ENCODE measurements at places on chromosomes 4 and X. TPM values are rescaled to one million over a fixed set of nuclear protein-coding genes. Genes with fewer than 3 reads are reported as not detected.

GRCh38 chr4:3346146-3346545 lies 53.3 kb downstream of the RGS12 start:
- no peaks in the 10 kb centered on the region for H3K27me3 ChIP-seq
- peaks cover 9% of the 10 kb centered on the region for H3K4me1 ChIP-seq
- H3K4me3 ChIP-seq: no peak overlapping the region
- DNase-seq: peak; percentile 92

- no peak overlapping the region for H3K4me3 ChIP-seq
- no peaks in the 10 kb centered on the region for H3K27me3 ChIP-seq
- peaks cover 6% of the 10 kb centered on the region for H3K4me1 ChIP-seq
- H3K27ac ChIP-seq: no peak overlapping the region
- DNase-seq: no peak
- no peaks in the 10 kb centered on the region for H3K36me3 ChIP-seq
Observed at GRCh38 chr4:123114915-123115756, 192.7 kb upstream of the NUDT6 start.

The FAM47A gene
- total RNA-seq: not detected

- H3K36me3 ChIP-seq: no peaks in the 10 kb centered on the region
- no peak for DNase-seq
- H3K27ac ChIP-seq: no peak overlapping the region
- peaks cover 6% of the 10 kb centered on the region for H3K4me1 ChIP-seq
- H3K4me3 ChIP-seq: no peak overlapping the region
Observed at GRCh38 chrX:1483843-1484637, 31.3 kb upstream of the ASMTL start.

- no peak overlapping the region for H3K27ac ChIP-seq
- H3K36me3 ChIP-seq: no peaks in the 10 kb centered on the region
- H3K27me3 ChIP-seq: no peaks in the 10 kb centered on the region
- peaks cover 7% of the 10 kb centered on the region for H3K4me1 ChIP-seq
Observed at GRCh38 chr4:142129931-142130330, 493.5 kb downstream of the IL15 start.

DNA sequence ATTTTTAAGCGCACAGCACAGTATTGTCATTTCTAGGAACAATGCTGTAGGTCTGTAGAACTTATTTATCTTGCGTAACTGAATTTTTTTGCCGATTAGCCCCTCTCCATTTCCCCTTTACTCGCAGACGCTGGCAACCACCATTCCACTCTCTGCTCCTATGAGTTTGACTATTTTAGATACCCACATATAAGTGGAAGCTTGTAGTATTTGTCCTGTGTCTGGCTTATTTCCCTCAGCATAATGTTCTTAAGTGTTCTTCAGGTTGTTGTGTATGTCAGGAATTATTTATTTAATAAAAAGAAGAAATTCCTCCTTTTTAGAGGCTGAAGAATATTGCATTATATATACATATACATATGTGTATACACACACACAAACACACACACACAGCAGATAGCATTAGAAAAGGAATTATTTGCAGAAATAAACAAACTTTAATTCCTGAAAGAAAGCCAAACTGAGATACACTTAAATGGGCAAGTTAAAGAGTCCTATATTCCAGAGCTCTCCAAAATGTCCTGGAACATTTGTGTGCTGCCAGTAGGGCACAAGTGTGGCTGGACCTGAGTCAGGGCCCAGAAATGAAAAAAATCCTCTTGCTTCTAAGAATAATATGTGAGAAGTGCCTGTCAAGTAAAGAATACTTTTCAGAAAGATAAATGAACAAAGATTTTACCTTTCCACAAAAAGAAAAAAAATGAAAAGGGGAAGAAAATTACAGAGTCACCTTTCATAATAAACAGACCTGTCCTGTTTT lies 4.5 kb upstream of the ZNF330 start:
- peaks cover 9% of the 10 kb centered on the region for H3K4me1 ChIP-seq
- no peak overlapping the region for H3K4me3 ChIP-seq
- H3K36me3 ChIP-seq: no peaks in the 10 kb centered on the region
- DNase-seq: no peak
- no peaks in the 10 kb centered on the region for H3K27me3 ChIP-seq
- no peak overlapping the region for H3K27ac ChIP-seq

The MAGEC2 gene
- not detected for total RNA-seq

DNA sequence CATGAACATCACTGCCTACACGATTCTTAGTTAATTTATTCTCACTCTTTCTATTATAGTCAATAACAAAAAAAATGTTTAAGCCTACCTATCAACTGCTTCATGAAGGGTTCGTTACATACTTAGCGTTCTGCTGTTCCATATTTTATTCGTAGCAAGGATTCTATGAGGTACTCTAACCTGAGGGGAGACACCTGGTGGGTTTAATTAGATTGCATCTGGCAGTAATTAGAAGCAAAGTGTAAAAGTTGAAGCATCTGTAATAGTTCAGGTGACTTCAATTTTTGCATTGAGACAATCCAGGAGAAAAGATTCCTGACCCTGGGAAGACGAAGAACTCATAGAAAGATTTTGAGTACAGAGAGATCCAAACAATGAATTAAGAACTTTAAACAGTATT lies 1655.8 kb upstream of the TENM3 start:
- H3K27me3 ChIP-seq: no peaks in the 10 kb centered on the region
- H3K27ac ChIP-seq: no peak overlapping the region
- no peaks in the 10 kb centered on the region for H3K36me3 ChIP-seq
- DNase-seq: no peak
- no peak overlapping the region for H3K4me3 ChIP-seq

The STATH gene
- not detected for total RNA-seq

GRCh38 chrX:142084611-142085010 lies 120.5 kb downstream of the MAGEC2 start:
- H3K36me3 ChIP-seq: peaks cover 5% of the 10 kb centered on the region

DNA sequence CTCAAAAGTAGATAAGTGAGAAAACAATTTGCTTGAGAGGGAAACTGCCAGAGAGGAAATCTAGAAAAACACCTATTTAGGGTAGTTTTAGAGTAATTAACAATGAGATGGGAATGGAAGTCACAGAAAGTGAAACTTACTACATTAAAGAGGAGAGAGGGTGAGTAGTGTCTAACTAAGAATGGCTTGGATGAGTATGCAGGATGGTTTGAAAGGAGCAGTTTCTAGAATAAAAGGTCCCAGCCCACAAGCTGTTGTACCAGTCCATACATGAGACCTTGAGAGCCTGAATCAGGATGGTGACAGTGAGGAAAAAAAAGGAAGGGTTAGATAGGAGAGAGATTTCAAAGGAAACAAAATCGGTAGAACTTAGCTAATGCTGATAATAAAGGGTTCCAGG lies 1.3 kb downstream of the GAR1 start:
- no peaks in the 10 kb centered on the region for H3K27me3 ChIP-seq
- H3K4me1 ChIP-seq: peaks cover 35% of the 10 kb centered on the region
- peak overlapping the region; percentile 99 for H3K27ac ChIP-seq
- peaks cover 45% of the 10 kb centered on the region for H3K36me3 ChIP-seq
- peak overlapping the region; percentile 96 for H3K4me3 ChIP-seq
- no peak for DNase-seq

DNA sequence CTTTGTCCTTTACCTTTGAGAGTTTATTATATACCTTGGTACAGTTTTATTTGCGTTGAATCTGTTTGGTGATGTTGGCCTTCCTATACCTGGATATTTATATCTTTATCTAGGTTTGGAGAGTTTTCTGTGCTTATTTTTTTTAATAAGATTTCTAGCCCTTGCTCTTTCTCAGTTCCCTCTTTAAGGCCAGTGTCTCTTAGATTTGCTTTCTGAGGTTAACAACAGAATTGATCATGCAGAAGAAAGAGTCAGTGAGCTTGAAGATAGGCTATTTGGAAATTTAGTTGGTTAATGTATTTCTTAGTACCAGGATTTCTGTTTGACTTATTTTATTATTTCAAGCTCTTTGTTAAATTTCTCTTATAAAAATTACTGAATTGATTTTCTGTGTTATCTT lies 12.7 kb upstream of the TAF7L start:
- no peak overlapping the region for H3K27ac ChIP-seq
- no peaks in the 10 kb centered on the region for H3K27me3 ChIP-seq
- H3K36me3 ChIP-seq: no peaks in the 10 kb centered on the region
- H3K4me1 ChIP-seq: no peaks in the 10 kb centered on the region
- no peak overlapping the region for H3K4me3 ChIP-seq

DNA sequence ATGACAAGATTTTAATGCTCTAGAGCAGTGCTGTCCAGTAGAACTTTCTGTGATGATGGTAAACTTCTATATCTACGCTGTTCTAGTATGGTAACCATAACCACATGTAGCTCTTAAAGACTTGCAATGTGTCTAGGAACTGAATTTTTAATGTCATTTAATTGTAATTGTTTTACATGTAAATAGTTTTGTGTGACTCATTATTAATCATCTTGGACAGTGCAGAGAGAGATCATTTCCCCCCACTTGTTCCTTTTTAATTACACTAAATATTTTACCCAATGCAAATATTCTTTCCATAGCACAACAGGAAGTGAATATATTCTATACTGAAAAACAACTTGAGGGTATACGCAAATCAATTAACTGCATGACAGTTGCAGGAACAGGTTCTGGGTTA lies 5.8 kb downstream of the ATG4A start:
- peaks cover 6% of the 10 kb centered on the region for H3K36me3 ChIP-seq
- no peaks in the 10 kb centered on the region for H3K4me1 ChIP-seq
- peaks cover 49% of the 10 kb centered on the region for H3K27me3 ChIP-seq
- no peak overlapping the region for H3K27ac ChIP-seq

- H3K4me1 ChIP-seq: peaks cover 15% of the 10 kb centered on the region
- H3K4me3 ChIP-seq: no peak overlapping the region
- no peak for DNase-seq
- H3K27me3 ChIP-seq: no peaks in the 10 kb centered on the region
- H3K27ac ChIP-seq: no peak overlapping the region
Observed at GRCh38 chr4:187125062-187125461, 401.4 kb upstream of the FAT1 start.

- peaks cover 7% of the 10 kb centered on the region for H3K36me3 ChIP-seq
- peak overlapping the region; percentile 59 for H3K27ac ChIP-seq
- H3K4me1 ChIP-seq: peaks cover 9% of the 10 kb centered on the region
Observed at GRCh38 chrX:10041383-10041782, 74.2 kb downstream of the CLDN34 start.
